ENCODE measurements at places on chromosomes 1 and 21. TPM values are rescaled to one million over a fixed set of nuclear protein-coding genes. Genes with fewer than 3 reads are reported as not detected.

The PLXNA2 gene
- total RNA-seq: 20.6 TPM

The TAS1R1 gene
- not detected for total RNA-seq

- peak; percentile 48 for DNase-seq
These were observed 13.6 kb downstream of the TARDBP start for GRCh38 chr1:11026052-11026451.

- no peak for DNase-seq
These were observed 7.1 kb downstream of the RCC2 start for GRCh38 chr1:17432412-17432811.

- DNase-seq: no peak
These were observed 3.3 kb upstream of the C1orf174 start for GRCh38 chr1:3903141-3904005.

The HTR6 gene
- total RNA-seq: not detected
